ENCODE measurements at places on chromosomes 1 and 21. TPM values are rescaled to one million over a fixed set of nuclear protein-coding genes. Genes with fewer than 3 reads are reported as not detected.

TOR1AIP2 gene
- total RNA-seq = 46.7 TPM

NMNAT2 gene
- total RNA-seq = not detected

TDRD10 gene
- total RNA-seq = not detected

LAMB3 gene
- total RNA-seq = 11.7 TPM

TRIM58 gene
- 0.10 TPM for total RNA-seq

DPYD gene
- 11.7 TPM for total RNA-seq

CHI3L1 gene
- total RNA-seq = not detected

Measured in activated naive CD4-positive, alpha-beta T cell treated with anti-CD3 and anti-CD28 coated beads, Interleukin-2, amount 50 U/mL, for 72 hours (primary cell).